ENCODE measurements at places on chromosomes 11 and 22. TPM values are rescaled to one million over a fixed set of nuclear protein-coding genes. Genes with fewer than 3 reads are reported as not detected.

Gene DENND6B
- total RNA-seq, result 1.6 TPM

Gene KRTAP5-10
- not detected for total RNA-seq

Gene PYGM
- total RNA-seq, result 76.8 TPM

Gene UCP3
- total RNA-seq, result 3.5 TPM

GRCh38 chr11:125170001-125170509 lies 5.5 kb downstream of the PKNOX2 start:
- no peak for DNase-seq

DNA sequence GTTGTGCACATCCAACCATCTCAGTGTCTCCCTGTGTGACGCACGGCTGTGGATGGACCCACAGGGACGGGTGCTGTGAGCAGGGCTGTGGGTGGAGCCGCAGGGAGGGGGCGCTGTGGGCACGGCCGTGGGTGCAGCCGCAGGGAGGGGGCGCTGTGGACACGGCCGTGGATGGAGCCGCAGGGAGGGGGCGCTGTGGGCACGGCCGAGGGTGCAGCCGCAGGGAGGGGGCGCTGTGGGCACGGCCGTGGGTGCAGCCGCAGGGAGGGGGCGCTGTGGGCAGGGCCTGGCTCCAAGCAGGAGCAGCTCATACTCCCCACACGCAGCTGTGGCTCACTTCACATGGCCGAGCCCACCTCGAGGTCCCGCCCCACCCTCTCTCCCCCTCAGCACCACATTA lies 6.0 kb upstream of the MAPK11 start:
- peak; percentile 75 for DNase-seq

DNA sequence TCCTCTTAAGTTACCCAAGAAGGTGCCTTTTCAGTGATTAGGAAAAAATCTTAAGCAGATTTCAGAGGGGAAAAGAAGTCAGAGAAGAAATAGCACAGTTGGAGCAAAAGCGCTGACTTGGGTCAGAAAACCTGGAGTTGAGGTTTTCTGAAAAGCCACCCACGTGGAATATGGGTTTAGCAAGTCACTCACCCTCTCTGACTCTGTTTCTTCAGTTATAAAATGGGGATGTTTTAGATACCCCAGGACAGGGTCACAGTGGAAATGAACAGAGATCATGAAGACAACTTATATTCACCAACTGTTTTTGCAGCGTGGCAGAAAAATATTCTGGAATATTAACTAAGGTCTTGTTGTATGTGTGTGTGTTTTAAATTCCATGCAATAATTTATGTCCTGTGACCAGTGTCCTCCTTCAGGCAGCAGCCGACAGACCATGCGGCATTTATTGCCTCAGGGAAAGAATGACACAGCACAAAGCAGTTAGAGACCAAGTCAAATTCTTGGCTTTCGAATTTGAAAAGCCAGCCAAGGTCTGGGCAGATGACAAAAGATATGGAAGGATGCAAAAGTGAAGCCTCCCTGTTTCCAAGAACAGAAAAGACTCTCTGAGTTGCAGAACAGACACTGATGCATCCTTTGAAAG lies 119.9 kb downstream of the MIAT start:
- peak; percentile 39 for DNase-seq

- no peak for DNase-seq
These were observed 105.7 kb downstream of the RASSF10 start for GRCh38 chr11:13114566-13115379.

- DNase-seq, result peak; percentile 19
These were observed 20.3 kb upstream of the MICAL2 start for GRCh38 chr11:12090061-12090591.

- DNase-seq, result no peak
These were observed 2.9 kb upstream of the TTLL1 start for GRCh38 chr22:43092085-43092484.

Data from heart right ventricle (tissue), 16 donors.